ENCODE measurements at places on chromosomes 12 and 14. TPM values are rescaled to one million over a fixed set of nuclear protein-coding genes. Genes with fewer than 3 reads are reported as not detected.

GRCh38 chr14:71625891-71626701 lies 306.1 kb upstream of the RGS6 start:
- DNase-seq, result no peak

- DNase-seq, result no peak
Observed at GRCh38 chr12:75813072-75813471, 218.5 kb downstream of the PHLDA1 start.

Gene KSR2
- polyA plus RNA-seq, result not detected

GRCh38 chr12:49868449-49868848 lies 25.5 kb upstream of the BCDIN3D start:
- no peak for DNase-seq

Gene KRT78
- not detected for polyA plus RNA-seq

Gene EP400
- polyA plus RNA-seq, result 24.3 TPM

GRCh38 chr12:43109631-43110345 lies 442.2 kb downstream of the ADAMTS20 start:
- DNase-seq, result no peak

GRCh38 chr14:92413379-92413778 lies 90.4 kb downstream of the SLC24A4 start:
- DNase-seq, result peak; percentile 48

DNA sequence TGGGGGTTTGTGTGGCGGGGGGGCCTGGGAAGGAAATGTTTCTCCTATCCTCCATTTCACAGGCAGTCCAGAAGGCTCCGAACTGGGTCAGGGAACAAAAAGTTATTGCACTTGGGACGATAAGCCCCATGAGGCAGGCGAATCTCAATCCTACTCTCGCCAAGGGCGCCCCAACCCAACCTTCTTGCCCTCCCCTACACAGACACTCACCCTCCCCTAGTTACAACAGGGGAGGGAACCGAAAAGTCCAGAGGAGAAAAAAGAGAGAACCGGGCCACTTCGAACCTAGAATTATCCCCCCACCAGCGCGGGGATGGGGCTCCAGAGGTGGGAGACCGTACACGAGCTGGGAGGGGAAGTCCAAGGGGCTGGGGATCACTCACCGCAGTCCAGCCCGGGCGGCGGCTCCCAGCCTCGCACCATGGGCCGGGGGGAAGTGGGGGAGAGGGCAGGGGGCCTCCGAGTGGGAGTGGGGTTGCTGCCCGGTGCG lies 357 bp downstream of the HOMEZ start:
- no peak for DNase-seq

Gene MIPOL1
- polyA plus RNA-seq, result 5.9 TPM

DNA sequence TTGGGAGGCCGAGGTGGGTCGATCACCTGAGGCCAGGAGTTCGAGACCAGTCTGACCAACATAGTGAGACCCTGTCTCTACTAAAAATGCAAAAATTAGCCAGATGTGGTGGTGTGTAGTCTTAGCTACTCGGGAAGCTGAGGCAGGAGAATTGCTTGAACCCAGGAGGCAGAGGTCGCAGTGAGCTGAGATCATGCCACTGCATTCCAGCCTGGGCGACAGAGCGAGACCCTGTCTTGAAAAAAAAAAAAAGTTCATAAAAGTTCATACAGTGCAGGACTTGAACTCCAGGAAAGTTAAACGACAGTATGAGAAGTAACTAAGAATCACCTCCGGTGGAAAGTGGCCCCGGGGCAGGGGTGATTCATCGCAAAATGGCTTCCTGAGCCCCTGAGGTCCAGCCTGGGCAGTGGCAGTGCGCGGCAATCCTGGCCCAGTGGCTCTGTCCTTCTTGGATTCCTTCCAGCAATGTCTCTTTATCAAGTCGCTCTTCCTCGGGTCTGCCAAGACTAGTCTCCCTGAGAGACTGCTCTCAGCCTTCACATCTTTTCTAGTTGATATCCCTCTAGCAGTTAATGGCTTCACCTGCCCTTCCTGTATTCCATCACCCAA lies 16.7 kb upstream of the MAP1LC3B2 start:
- no peak for DNase-seq

Gene FOXG1
- polyA plus RNA-seq, result not detected

Gene MED6
- polyA plus RNA-seq, result 33.4 TPM

GRCh38 chr14:105046891-105047282 lies 18.3 kb downstream of the GPR132 start:
- no peak for DNase-seq

- no peak for DNase-seq
Observed at GRCh38 chr14:31071151-31071550, 45.0 kb upstream of the STRN3 start.

Gene TCL1B
- not detected for polyA plus RNA-seq

Gene ASB2
- 36.9 TPM for polyA plus RNA-seq

DNA sequence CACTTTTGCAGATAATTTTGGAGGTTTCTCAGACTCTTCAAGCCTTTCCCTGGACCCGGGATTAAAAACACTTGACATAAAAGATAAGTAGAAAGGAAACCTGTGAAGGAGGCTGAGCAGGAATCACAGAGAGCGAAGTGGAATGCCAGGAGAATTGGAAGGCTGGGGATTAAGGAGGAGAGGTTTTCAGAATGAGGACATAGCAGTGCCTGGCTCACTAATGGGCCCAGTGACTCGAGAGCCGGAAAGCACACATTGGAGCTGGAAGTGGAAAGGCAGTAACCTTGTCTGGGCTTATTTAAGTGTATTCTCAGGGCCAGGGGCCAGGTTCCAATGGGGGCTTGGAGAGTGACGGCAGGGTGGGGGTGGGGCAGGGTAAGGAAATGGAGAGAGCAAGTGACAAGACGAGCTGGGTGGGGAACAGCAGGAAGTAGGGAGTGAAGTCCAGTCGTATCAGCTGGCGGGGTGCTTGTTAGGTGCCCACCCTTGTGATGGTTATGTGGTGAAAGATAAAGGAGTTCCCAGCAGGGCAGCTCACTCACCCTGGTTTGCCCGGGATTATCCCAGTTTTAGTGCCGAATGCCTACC lies 13.1 kb downstream of the EVL start:
- DNase-seq, result no peak

- DNase-seq, result no peak
Observed at GRCh38 chr12:99544457-99544856, 103.1 kb upstream of the GARIN6 start.

Gene MMP19
- polyA plus RNA-seq, result 2.9 TPM

Gene IL22
- not detected for polyA plus RNA-seq

Gene NANOG
- polyA plus RNA-seq, result not detected

Gene BLOC1S1
- 99.8 TPM for polyA plus RNA-seq

DNA sequence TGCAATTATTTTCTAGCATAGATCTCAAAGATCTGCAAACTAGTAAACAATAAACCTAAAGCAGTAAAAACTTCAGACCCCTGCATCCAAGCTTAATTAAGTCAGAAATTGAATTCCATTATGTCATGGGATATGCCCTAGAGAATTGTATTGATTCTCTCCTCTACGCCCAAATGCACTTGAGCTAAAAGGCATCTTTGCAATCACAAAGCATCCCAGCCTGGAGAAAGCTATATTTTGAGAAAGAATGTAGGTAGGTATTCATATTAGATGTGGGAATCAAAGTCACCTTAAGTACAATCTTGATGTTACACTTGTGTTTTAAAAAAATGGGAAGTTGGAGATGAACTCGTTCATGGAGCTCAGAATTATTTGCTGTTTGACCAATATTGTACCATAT lies 386.7 kb downstream of the ADAMTS20 start:
- DNase-seq, result no peak

GRCh38 chr12:75606956-75607355 lies 95.5 kb upstream of the KRR1 start:
- no peak for DNase-seq

Gene SLC17A8
- 0.37 TPM for polyA plus RNA-seq

DNA sequence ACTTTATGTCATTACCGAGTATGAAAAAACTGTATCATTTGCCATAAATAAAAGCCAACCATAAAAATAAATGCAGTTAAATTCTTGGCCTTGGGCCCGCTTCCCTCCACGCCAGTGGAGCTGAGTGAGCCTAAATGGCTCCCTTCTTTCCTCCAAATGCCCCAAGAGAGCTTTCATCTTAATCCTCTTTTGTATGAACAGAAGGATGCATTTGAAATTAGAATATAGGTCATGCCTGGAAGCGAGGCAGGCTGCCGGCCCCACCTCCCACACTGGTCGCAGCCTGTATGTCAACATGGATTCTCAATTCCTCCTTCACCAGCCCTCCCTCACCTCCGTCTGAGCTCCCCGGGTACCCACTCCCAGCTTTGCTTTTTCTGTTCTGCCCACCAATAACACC lies 245.7 kb downstream of the SLC15A4 start:
- no peak for DNase-seq

GRCh38 chr12:130796985-130797686 lies 41.9 kb downstream of the STX2 start:
- DNase-seq, result no peak

GRCh38 chr14:55265197-55265596 lies 6.0 kb upstream of the FBXO34 start:
- no peak for DNase-seq

Gene HOXC10
- 2.0 TPM for polyA plus RNA-seq
